ENCODE measurements at places on chromosomes 4 and X.

GRCh38 chr4:185096032-185096653, 46.9 kb upstream of the SLC25A4 start:
- DNase-seq = no peak

GRCh38 chr4:80128941-80129340, 55.9 kb upstream of the ANTXR2 start:
- no peak for DNase-seq

GRCh38 chrX:1483843-1484637, 31.3 kb upstream of the ASMTL start:
- no peak for DNase-seq

GRCh38 chr4:7677086-7677485, 242.4 kb upstream of the PSAPL1 start:
- no peak for DNase-seq

GRCh38 chr4:124941267-124941666, 228.7 kb upstream of the ANKRD50 start:
- no peak for DNase-seq

GRCh38 chrX:101564651-101565050, 14.3 kb downstream of the ARMCX1 start:
- DNase-seq = no peak

- no peak for DNase-seq
Measured at GRCh38 chr4:168484626-168485025, 4.3 kb upstream of the DDX60L start.

DNA sequence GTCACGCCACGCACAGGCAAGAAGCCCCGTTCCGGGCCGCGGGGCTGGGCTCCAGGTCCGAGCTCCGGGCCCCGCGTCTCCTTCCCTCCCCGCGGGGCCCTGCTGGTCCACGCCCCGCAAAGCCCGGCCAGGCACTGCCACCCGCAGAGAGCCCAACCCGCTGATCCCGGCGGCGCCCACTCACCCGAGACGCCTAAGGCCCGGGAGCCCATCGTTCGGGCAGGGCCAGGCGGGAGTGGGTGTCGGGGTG, 870 bp downstream of the PDZD4 start:
- no peak for DNase-seq

DNA sequence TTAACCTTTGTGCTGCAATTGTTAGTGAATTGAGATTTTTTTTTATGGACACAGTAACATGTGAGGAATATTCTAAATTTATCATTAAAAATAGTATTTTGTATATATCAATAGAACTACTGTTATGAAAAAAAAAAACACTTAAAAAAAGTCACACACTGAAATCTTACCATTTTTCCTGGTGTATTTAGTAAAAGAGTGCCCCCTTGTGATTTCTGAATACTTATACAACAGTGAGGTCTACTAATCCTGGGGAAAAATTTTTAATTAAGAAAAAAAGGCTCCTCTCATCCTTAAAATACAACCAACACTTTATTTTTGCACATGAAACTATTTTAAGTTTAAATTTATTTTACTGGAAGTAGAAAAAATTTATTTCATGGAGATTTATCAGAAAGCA, 56.4 kb upstream of the SPOCK3 start:
- DNase-seq = no peak

GRCh38 chr4:137981277-137981676, 260.9 kb downstream of the SLC7A11 start:
- no peak for DNase-seq

GRCh38 chr4:29051381-29051965, 1668.7 kb upstream of the PCDH7 start:
- no peak for DNase-seq

GRCh38 chr4:62359441-62360155, 1159.5 kb downstream of the ADGRL3 start:
- DNase-seq = no peak

DNA sequence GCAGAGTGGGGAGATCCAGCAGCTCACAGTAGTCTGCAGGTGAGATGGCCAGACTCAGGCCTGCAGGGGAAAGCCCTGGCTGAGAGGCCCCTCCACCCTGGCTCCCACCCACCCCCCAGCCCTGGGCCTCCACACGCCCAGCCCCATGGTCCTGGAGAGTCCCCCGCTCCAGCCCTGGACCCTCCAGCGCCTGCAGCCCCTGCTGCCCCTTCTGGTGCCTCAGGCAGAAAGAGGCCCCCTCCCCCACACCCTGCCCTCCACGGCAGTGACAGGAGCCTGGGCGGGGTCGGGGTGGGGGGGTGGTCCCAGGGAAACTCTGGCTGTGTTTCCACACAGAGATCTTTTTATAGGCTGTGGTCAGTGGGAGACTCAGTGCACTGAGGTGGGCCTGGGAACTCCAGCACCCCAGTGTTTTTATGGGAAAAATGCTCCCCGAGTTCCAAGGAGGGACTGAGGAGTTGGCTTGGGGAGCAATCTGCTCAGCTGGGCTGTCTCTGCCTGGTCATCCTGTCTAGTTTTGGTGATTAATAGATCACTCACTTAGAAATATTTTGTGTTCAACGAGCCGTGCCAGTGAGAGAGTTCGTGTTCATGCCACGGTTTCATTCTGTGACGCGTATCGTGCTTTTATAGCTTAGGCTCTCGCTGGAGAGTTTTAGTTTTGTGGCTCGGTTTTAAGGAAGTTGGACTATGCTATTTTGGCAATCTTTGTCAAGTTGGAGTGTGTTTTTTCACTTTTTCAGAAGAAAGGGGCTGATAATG, 53.1 kb upstream of the HGFAC start:
- DNase-seq = no peak

DNA sequence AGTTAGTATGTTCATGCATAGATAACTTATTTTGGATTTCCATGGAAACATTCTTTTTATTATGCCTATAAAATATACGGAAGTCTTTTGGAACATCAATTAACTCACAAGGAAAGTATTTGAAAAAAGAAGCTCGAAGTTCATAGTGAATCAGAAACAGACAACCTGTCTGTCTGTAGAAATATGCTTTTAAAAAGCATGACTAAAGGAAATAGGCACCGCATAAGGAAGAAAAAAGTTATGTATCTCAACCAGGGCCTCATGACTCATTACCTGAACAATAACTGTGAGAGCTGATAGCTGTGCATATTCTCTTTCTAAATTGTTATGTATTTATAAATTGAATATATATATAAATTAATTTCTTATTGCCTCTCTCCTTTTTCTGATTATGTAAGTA, 324.1 kb downstream of the TLL1 start:
- no peak for DNase-seq

DNA sequence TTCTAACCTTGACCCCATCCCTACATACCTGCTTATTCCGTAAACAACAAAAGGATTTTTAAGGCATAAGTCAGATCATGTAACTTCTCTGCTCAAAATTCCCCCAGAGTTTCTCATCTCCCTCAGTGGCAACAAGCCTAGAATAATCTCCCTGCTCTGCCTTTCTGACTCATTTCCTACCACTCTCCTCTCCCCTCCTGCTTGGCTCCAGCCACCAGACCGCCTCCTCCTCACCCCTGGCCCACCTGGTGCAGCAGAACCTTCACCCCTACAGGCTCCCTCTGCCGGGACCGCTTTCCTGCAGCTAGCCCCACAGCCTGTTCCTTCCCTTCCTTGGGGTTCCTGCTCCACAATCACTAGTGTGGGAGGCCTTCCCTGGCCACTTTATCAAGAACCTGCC, 32.1 kb downstream of the TSPAN5 start:
- DNase-seq = no peak

DNA sequence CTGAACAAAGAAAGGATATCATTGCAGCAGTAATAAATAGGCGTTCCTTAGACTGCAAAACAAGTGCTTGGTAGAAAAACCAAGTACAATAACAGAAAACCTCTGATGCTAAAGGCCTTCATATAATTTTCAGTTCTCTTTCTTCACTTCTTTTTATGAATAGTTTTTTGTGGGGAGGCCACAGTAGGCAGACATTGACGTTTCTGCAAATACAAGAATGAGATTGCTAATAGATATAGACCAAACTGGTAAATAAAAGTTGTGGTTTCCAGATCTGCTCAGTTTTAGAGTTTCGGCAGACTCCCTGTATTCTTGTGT, 57.0 kb upstream of the RAP1GDS1 start:
- DNase-seq = no peak

- no peak for DNase-seq
Measured at GRCh38 chrX:20729416-20729815, 462.7 kb upstream of the RPS6KA3 start.

DNA sequence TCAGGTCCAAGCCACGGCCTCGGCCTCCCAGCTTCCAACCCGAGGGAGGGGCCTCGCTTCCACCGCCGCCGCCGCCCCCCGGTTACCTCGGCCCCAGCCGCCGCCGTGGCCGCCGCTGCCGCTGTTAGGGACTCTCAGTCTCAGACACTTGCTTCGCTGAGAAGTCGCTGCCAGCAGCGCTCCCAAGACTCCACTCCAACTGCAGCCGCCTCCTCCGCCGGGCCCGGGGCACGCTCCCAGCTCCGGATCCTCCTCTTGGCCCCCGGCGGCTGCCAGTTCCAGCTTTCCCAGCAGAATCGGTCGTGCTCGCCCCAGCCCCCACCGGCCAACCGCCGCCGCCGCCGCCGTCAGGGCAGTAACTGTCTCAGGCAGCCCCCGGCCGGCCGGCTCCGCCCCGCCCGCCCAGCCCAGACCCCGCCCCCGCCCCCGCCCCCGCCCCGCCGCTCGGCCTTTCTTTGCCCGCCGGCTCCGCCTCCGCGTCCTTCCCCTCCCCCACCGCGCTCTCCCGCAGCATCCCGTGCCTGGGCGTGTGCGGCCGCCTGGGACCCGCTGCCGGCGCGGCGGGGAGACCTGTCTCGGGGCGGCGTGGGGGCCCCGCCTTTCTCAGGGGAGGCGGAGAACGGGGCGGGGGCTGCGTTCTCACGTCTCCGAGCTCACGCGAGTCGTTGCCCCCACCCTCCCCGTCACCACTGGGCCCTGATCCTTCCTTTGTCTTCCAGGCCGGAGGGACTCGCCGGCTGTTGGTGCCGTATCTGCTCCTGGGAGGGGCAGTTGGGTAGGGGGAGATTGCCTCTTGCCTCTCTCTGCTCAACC, at the start of gene ANKRD50:
Gene ANKRD50 (minus strand): TSS at position 361 of the 813 bp plus-strand sequence. CDS start 2,221 bp downstream, outside the sequence.
- peak; percentile 69 for DNase-seq

DNA sequence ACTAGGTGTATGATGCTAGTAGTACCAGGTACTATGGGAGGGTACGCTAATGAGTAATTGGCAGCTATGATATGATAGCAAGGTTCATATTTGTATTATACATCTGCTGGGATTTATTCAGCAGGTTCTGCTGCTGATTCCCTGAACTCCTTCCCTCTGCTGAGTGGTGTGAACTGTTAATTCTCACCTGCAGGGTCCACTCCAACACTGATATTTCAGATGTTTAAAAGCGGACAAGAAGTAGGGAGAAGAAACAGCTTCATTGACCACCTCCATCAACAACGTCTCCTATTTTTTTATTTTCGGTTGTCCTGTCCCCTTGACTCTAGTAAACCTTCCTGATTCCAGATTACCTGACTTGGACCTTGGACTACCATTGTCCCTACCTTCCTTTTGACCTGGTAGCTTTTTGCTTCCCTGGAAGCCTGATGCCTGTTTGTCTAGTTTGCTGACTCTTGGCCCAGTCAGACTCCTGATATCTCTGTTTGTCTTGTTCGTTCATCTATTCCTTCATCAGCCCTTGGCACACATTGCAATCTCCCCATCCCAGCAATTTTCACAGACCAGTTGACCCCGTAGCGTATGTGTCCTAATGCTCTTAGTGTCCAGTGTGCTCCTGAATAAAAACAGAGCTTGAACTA, 34.0 kb upstream of the RNF128 start:
- DNase-seq = no peak

DNA sequence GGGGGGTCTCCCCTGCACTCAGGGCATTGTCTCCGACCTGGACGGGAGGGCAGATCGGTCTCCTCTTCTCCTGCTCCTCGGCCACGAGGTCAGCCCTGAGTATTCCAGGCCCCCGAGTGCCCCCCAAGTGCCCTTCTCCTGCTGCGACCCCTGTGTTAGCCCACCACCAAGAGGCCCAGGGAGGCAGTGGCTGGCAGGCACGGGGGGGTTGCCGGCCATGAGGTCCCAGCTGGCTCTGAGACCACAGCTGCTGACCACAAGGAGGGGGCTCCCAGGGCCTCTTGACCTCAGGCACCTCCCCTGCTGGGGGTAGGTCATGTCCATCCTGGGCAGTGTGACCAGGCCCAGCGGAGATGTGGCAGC, 186.1 kb upstream of the PSAPL1 start:
- DNase-seq = no peak

- DNase-seq = no peak
Measured at GRCh38 chr4:130080872-130081451, 985.0 kb downstream of the C4orf33 start.

DNA sequence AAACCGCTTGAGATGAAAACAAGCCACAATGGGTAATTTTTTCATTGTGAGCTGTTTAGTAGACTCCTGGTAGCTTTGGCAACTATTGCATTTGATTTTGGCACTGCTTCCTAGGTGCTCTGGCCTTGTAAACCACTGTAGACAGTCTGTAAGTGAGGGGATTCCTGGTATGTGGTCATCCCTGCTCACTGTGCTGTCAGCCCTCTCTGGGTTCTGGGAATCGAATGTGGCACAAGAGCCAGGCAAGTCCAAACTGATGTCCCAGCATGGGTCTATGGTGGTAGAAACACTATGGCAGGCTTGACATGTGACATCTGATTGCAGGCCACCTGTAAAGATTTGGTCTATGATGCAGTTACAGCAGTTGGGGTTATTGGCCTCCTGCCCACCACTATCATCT, 2.5 kb downstream of the USP51 start:
- no peak for DNase-seq

DNA sequence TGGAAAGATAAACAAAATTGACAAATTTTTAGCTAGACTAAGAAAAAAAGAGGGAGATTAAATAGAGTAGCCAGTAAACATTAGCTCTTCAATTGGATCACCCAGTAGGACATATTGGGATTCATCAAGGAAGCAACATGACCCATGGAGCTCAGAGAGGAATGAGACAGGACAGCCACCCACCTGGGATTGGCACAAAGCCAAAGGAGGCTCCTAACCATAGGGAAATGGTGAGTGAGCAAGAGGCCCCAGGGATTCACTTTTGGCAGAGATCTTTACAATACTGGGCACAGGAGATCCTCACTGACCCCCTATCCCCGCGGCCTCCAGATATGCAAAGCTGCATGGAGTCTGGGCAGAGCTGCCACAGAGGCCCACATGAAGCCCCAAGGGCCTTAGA, 34.8 kb upstream of the CXCL6 start:
- DNase-seq = no peak

DNA sequence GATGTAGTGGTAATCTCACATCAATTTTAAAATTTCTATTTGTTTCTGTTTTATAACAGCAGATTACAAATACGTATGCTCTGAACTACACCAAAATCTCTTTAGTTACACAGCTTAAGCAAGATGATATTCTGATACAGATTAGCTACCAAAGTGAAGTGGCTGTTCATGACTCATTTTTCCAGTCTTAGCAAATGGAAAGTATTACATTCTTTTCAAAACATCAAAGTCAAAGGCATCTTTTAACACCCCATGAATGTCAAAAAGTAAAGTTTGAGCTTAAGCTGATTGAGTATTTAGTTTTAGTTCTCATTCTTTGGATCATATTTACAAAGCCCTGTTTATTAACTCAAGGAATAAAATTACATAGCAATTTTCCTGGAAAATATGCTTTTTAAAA, 6.6 kb upstream of the HPGDS start:
- DNase-seq = peak; percentile 51

- DNase-seq = no peak
Measured at GRCh38 chrX:24395775-24396174, 35.3 kb downstream of the SUPT20HL1 start.
